Stomach (tissue), 19 donors: ENCODE measurements at places on chromosomes 1 and 21.
A peak's percentile ranks its signal among the peaks of the same experiment; 100 is the strongest.

DNA sequence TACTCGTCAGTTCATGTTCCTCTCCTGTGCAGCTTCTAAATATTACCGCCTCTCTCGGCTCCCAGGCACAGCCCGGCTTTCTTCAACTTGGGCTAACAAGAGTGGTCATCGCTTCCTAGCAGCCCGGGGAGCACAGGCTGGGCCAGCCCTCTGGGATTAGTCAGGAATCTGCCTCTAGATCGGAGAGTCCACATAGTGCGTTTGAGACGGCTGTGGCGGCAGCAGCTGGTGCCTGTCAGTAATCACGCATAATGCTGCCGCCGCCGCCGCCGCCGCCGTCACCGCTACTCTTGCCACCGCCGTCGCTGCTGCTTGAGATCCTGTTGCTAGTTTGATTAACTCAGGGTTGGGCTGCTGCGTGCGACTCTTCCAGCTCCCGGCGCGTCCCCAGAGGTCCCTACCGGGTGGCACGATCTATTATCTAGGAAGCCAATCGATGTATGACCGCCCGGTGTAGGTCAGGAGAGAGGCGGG, at the start of gene RXRG:
TSS of gene RXRG (minus strand) at position 230 of the 474 bp plus-strand sequence. CDS start 233 bp downstream, outside the sequence.
- no peaks in the 10 kb centered on the region for H3K36me3 ChIP-seq
- H3K4me3 ChIP-seq: peak within 1 kb of the TSS; percentile 41
- H3K4me1 ChIP-seq: peaks cover 9% of the 10 kb centered on the region
- H3K27me3 ChIP-seq: no peaks in the 10 kb centered on the region

GRCh38 chr1:203624341-203624712, 2.3 kb upstream of the ATP2B4 start:
- H3K4me1 ChIP-seq: peaks cover 32% of the 10 kb centered on the region
- H3K4me3 ChIP-seq: no peak overlapping the region
- no peak overlapping the region for H3K27ac ChIP-seq
- no peaks in the 10 kb centered on the region for H3K27me3 ChIP-seq
- no peaks in the 10 kb centered on the region for H3K36me3 ChIP-seq

GRCh38 chr1:110519125-110519810, at the start of gene KCNA10:
KCNA10 (minus strand) TSS chr1:110519175; CDS start chr1:110518787, 388 bp downstream.
- H3K27me3 ChIP-seq: no peaks in the 10 kb centered on the region
- no peaks in the 10 kb centered on the region for H3K36me3 ChIP-seq
- H3K4me3 ChIP-seq: no peak within 1 kb of the TSS
- no peak for DNase-seq

GRCh38 chr1:168843401-168843800, 114.4 kb upstream of the DPT start:
- H3K4me3 ChIP-seq: no peak overlapping the region
- no peak for DNase-seq
- no peaks in the 10 kb centered on the region for H3K4me1 ChIP-seq
- peak overlapping the region; percentile 43 for H3K27ac ChIP-seq
- H3K36me3 ChIP-seq: no peaks in the 10 kb centered on the region

GRCh38 chr1:145960468-145961108, 2.8 kb upstream of the LIX1L start:
- H3K4me3 ChIP-seq: peak overlapping the region; percentile 60
- peak overlapping the region; percentile 99 for H3K27ac ChIP-seq
- peak; percentile 91 for DNase-seq
- H3K36me3 ChIP-seq: no peaks in the 10 kb centered on the region
- peaks cover 85% of the 10 kb centered on the region for H3K4me1 ChIP-seq
- peaks cover 8% of the 10 kb centered on the region for H3K27me3 ChIP-seq

DNA sequence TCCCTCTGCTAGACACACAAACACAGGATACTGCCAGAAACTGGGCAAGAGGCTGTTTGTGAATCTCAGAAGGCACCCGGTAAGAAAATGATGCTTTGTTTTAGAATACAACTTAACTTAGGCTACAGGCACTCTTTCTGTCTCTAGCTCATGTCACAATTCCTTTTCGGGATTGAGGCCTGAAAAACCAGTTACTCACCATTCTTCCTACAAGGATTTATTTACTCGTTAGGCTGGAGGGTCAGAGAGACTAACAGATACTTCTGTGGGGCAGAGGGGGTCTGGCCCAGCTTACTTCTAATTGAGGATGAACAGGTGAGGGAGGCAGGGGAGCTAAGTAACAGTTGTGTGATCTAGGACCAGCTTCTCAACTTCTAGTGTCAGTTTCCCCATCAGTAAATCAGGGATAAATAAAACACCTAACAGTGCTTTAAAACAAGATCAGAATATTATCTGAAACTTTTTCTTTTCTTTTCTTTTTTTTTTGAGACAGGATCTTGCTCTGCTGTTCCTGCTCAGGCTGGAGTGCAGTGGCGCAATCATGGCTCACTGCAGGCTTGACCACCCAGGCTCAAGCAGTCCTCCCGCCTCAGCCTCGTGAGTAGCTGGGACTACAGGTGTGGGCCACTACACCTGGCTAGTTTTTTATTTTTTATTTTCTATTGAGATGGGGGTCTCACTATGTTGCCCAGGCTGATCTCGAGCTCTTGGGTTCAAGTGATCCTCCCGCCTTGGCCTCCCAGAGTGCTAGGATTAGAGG, 31.9 kb downstream of the NFYC start:
- H3K36me3 ChIP-seq: no peaks in the 10 kb centered on the region
- H3K27ac ChIP-seq: peak overlapping the region; percentile 26
- peaks cover 37% of the 10 kb centered on the region for H3K4me1 ChIP-seq
- no peak overlapping the region for H3K4me3 ChIP-seq

GRCh38 chr1:118371612-118372011, 186.6 kb upstream of the SPAG17 start:
- no peaks in the 10 kb centered on the region for H3K36me3 ChIP-seq
- H3K27ac ChIP-seq: no peak overlapping the region
- DNase-seq: no peak
- H3K4me3 ChIP-seq: no peak overlapping the region
- H3K27me3 ChIP-seq: no peaks in the 10 kb centered on the region
- H3K4me1 ChIP-seq: no peaks in the 10 kb centered on the region

GRCh38 chr1:87113313-87113712, 198.9 kb downstream of the HS2ST1 start:
- no peaks in the 10 kb centered on the region for H3K4me1 ChIP-seq
- H3K27me3 ChIP-seq: no peaks in the 10 kb centered on the region
- DNase-seq: no peak
- no peak overlapping the region for H3K4me3 ChIP-seq
- no peaks in the 10 kb centered on the region for H3K36me3 ChIP-seq

GRCh38 chr1:1356796-1357401, 1.5 kb downstream of the MXRA8 start:
- H3K27me3 ChIP-seq: no peaks in the 10 kb centered on the region
- peaks cover 63% of the 10 kb centered on the region for H3K4me1 ChIP-seq
- peak overlapping the region; percentile 1 for H3K27ac ChIP-seq
- peak; percentile 73 for DNase-seq
- no peaks in the 10 kb centered on the region for H3K36me3 ChIP-seq

- H3K4me3 ChIP-seq: no peak overlapping the region
- H3K27ac ChIP-seq: no peak overlapping the region
- H3K36me3 ChIP-seq: no peaks in the 10 kb centered on the region
- H3K4me1 ChIP-seq: peaks cover 17% of the 10 kb centered on the region
- H3K27me3 ChIP-seq: no peaks in the 10 kb centered on the region
- DNase-seq: no peak
Observed at GRCh38 chr1:168848051-168848450, 119.0 kb upstream of the DPT start.

DNA sequence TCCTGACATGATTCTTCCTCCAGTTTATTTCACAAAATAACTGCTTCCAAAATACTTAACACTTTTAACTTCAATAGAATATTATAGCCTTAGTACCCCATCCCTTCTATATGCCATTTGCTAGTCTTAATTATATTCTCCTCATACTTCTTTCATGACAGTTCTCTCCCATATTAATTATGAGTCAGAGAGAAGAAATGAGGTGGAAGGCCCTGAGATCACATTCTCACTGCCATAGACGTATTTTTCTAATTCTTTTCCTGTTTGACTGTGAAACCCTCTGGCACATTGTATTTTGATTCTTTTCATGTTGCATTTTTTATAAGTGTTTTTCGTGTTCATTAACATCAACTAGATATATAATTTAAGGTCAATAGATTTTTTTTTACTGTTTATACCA, 88.4 kb downstream of the GTF2B start:
- H3K36me3 ChIP-seq: peaks cover 62% of the 10 kb centered on the region
- no peak overlapping the region for H3K4me3 ChIP-seq
- no peaks in the 10 kb centered on the region for H3K27me3 ChIP-seq

DNA sequence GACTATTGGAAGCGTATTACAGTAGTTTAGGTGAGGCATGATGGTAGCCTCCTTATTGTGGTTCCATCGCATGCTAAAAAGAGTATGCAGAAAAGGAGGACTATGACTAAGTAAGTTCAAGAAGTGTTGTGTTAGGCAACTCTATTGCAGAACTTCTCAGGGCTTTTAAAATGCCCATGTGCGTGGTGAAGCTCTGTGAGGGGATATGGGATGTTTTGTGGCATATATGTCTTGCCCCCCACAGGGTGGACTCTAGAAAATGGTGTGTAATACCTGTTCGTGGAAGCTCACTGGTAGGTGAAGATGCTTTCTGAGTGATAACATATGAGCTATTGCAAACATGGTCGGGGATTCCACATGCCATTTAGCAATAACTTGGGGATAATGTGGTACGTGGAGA, 31.7 kb downstream of the MAN1A2 start:
- peaks cover 17% of the 10 kb centered on the region for H3K36me3 ChIP-seq
- no peak overlapping the region for H3K4me3 ChIP-seq
- no peaks in the 10 kb centered on the region for H3K4me1 ChIP-seq
- DNase-seq: no peak
- H3K27ac ChIP-seq: no peak overlapping the region

DNA sequence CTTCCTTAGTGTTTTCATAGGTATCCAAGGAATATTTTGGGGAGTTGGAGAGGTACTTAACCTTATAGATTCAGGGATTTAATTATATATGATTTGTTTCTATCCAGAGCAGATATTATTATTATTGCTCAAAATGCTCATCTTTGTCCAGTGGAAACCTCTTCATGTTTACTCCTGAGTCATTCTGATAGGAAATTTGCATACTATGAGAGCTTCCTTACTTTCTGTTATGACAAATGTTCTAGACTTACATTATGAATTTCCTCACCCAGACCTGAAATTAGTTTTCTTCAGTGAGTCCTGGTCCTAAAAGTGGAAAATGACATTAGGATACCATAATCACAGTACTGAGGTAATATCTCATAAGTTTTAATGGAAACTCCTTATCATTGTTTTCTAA, 57.5 kb upstream of the PLPPR5 start:
- H3K4me3 ChIP-seq: no peak overlapping the region
- no peaks in the 10 kb centered on the region for H3K4me1 ChIP-seq
- no peaks in the 10 kb centered on the region for H3K36me3 ChIP-seq
- no peaks in the 10 kb centered on the region for H3K27me3 ChIP-seq
- DNase-seq: no peak
- no peak overlapping the region for H3K27ac ChIP-seq

- peaks cover 25% of the 10 kb centered on the region for H3K36me3 ChIP-seq
- peak overlapping the region; percentile 11 for H3K27ac ChIP-seq
- H3K4me3 ChIP-seq: no peak overlapping the region
- H3K4me1 ChIP-seq: peaks cover 5% of the 10 kb centered on the region
Observed at GRCh38 chr21:25967901-25968438, 202.6 kb downstream of the APP start.

DNA sequence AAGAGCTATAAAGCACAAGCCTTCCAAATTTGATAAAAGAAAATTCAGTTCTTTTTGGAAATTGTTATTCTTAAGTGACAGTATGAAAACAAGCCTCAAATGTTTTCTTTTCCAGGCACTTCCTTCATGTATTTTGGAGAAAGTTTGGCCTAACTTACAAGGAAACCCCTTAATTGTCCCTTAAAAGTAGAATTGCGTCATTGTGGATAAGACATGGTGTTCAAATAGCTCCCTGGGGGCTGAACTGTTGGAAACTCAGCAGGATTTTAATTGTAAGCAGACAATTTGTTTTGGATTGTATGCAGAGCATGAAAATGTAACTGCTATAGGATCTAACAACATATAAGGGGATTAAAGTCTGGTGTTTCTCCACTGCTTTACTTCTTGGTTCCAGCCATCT, 35.4 kb upstream of the FGGY start:
- DNase-seq: peak; percentile 77
- H3K4me1 ChIP-seq: no peaks in the 10 kb centered on the region
- no peaks in the 10 kb centered on the region for H3K27me3 ChIP-seq
- no peak overlapping the region for H3K27ac ChIP-seq
- H3K36me3 ChIP-seq: no peaks in the 10 kb centered on the region

DNA sequence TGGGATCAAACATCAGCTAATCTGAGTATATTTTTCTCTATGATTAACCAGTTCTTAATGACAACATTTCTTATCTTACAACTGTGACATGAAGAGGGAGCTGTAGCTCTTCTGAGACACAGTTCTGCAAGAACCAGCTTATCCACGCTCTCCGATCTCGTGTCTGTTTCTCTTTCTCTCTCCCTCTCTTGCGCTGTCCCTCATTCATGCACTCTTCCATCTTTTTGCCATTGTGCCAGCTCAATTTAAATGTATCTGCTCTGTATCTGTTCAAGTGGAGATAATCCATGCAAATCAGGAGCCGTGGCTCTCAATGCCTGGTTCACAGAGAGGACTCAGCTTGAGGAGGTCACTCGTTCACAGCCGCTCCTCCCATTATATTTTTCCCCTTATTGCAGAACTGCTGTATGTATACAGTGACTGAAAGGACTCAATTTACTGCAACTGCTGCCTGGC, 494.7 kb upstream of the ADGRL2 start:
- no peak for DNase-seq
- no peaks in the 10 kb centered on the region for H3K36me3 ChIP-seq
- H3K4me3 ChIP-seq: peak overlapping the region; percentile 50
- peak overlapping the region; percentile 29 for H3K27ac ChIP-seq

- H3K36me3 ChIP-seq: peaks cover 7% of the 10 kb centered on the region
- H3K27ac ChIP-seq: peak overlapping the region; percentile 46
- H3K27me3 ChIP-seq: no peaks in the 10 kb centered on the region
Observed at GRCh38 chr1:153631047-153632022, 2.5 kb upstream of the CHTOP start.

DNA sequence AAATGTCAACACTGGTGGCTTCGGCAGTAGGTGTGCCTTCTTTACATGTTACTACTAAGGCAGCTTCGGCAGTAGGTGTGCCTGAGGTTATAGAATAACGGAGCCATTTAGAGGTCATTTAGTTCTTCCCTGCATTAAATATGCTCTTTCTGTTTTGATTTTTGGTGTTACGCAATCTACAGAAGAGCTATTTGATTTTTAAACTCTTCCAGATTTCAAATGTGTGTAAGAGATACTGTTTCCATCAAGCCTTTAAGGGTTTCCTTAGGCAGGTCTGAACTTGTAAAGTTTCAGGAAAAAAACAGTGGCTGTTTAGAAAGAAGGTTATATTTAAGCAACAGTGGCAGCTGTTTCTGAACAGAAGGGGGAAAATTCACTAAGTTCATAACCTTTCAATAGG, 54.8 kb downstream of the PIK3R3 start:
- no peaks in the 10 kb centered on the region for H3K4me1 ChIP-seq
- no peak overlapping the region for H3K27ac ChIP-seq
- H3K27me3 ChIP-seq: no peaks in the 10 kb centered on the region
- H3K36me3 ChIP-seq: no peaks in the 10 kb centered on the region

GRCh38 chr1:145784409-145784808, 39.5 kb downstream of the RNF115 start:
- H3K4me3 ChIP-seq: peak overlapping the region; percentile 26
- DNase-seq: no peak
- H3K27me3 ChIP-seq: no peaks in the 10 kb centered on the region
- peaks cover 15% of the 10 kb centered on the region for H3K36me3 ChIP-seq
